ENCODE measurements at places on chromosomes 16 and 17.

DNA sequence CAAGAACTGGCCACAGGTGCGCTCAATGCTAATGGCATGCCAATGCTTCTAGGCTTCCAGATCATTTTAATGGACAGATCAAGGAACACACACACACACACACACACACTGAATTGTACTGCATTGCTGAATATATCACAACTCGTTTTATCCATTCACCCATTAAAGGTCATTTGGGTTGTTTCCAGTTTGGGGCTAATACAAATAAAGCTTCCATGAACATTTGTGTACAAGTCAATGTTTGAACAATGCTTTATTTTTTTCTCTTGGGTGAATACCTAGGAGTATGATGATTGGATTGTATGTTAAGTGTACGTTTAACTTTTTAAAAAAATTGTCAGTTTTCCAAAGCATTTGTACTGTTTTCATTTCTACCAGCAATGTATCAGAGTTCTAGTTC is 3.6 kb upstream of the PCTP start:
- DNase-seq = no peak

GRCh38 chr16:6209355-6209930 is 1111.8 kb upstream of the EEF2KMT start:
- peak; percentile 92 for DNase-seq

- DNase-seq = no peak
These were observed 32.9 kb upstream of the ANKRD40CL start for GRCh38 chr17:50800196-50800700.

- no peak for DNase-seq
These were observed 2.4 kb downstream of the VPS25 start for GRCh38 chr17:42775534-42776098.

- no peak for DNase-seq
These were observed 16.5 kb upstream of the SOX9 start for GRCh38 chr17:72104164-72104862.

GRCh38 chr17:64087252-64088005 is 42.5 kb downstream of the ERN1 start:
- no peak for DNase-seq

- no peak for DNase-seq
These were observed 211.4 kb downstream of the NTN1 start for GRCh38 chr17:9232591-9233270.

GRCh38 chr16:72932050-72932449 is 115.9 kb downstream of the ZFHX3 start:
- DNase-seq = peak; percentile 27

Data from small intestine (tissue), 16 donors.